Globus pallidus (tissue), 1 donor: ENCODE measurements at places on chromosomes 12 and 14.
A peak's percentile ranks its signal among the peaks of the same experiment; 100 is the strongest.

DNA sequence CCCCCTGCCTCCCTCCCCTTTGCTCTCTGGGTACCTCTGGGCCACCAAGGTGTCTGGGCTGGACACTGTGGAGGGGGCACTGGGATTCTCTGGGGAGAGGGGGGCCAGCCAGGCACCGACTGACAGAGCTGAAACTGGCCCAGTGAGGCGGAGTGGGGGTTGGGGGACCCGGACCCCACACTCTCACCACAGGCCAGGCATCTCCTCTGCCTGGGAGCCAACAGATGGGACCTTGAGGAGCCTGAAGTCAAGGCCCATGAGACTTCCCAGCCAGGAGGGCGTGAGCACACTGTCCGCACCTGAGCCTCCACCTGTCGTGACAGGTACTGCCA lies 39.8 kb upstream of the PPP1R13B start:
- no peak for DNase-seq

DNA sequence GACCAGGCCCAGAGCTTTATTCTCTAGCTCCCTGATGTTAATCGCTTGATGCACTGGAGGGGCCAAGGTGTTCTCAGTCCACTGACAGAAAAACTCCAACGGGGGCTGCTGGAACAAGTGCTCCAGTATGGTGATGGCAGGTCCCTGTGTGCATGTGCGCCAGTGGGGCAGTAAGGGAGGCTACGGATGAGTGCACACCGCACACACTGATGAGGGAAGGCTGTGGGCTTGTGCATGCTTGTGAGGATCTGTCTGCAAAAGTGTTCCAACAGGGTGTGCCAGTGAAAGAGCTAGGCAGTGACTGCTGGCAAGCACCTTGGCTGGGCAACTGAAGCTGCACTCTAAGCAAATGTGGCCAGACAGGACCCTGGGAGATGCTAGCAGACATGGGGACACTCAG lies 229.7 kb upstream of the FOXG1 start:
- no peak for DNase-seq

GRCh38 chr14:61897300-61897699 lies 135.1 kb downstream of the SNAPC1 start:
- no peak for DNase-seq

DNA sequence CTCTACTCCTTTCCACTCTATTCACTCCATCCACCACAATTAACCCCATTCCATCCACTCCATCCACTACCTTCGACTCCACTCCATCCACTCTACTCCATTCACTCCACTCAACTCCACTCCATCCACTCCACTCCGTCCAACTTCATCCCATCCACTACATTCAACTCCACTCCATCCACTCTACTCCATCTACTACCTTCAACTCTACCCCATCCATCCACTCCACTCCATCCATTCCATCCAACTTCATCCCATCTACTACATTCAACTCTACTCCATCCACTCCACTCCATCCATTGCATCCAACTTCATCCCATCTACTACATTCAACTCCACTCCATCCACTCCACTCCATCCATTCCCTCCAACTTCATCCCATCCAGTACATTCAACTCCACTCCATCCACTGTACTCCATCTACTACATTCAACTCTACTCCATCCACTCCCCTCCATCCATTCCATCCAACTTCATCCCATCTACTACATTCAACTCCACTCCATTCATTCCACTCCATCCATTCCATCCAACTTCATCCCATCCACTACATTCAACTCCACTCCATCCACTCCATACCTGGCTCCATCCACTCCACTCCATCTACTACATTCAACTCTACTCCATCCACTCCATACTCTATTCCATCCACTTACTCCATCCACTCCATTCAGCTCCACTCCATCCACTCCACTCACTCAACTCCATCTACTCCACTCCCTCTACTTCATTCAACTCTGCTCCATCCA lies 16.4 kb downstream of the HNF1A start:
- DNase-seq: no peak

- DNase-seq: no peak
Observed at GRCh38 chr12:52691076-52691840, 11.1 kb upstream of the KRT1 start.

- peak; percentile 28 for DNase-seq
Observed at GRCh38 chr12:46382408-46382963, 9.9 kb upstream of the SLC38A2 start.

GRCh38 chr14:28677381-28677780 lies 89.2 kb upstream of the FOXG1 start:
- DNase-seq: no peak

GRCh38 chr14:47194055-47194454 lies 481.4 kb downstream of the MDGA2 start:
- DNase-seq: no peak

- no peak for DNase-seq
Observed at GRCh38 chr14:66508547-66508845, 549 bp downstream of the GPHN start.

GRCh38 chr12:76446090-76446489 lies 97.9 kb upstream of the BBS10 start:
- no peak for DNase-seq

GRCh38 chr14:32719601-32720000 lies 219.1 kb upstream of the NPAS3 start:
- DNase-seq: no peak
